Putamen (tissue), 1 donor: ENCODE measurements at places on chromosomes 3 and 15.

- DNase-seq = no peak
These were observed 403.3 kb upstream of the THBS1 start for GRCh38 chr15:39177561-39177960.

DNA sequence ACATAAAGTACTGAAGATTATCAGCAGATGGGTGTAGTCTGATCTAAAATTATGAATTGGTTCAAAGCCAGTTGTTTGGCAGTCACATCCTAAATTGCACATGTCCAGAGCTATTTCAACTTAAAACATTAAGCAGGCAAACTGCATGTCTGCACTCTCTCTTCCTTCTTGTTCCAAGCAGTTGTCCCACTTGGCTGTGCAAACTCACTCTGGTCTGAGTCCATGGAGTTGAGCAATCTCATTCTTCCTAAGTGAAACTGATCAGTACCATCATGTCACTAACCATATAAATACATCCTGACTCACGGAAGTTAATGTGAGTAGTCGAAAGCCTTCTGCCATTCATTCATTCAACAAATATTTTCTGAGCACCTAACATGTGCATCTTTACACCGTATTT is 353.0 kb downstream of the ROBO1 start:
- no peak for DNase-seq

- DNase-seq = no peak
These were observed 453.0 kb upstream of the GOLIM4 start for GRCh38 chr3:168548719-168549118.

- no peak for DNase-seq
These were observed 3.9 kb downstream of the PHLDB2 start for GRCh38 chr3:111862974-111863373.

GRCh38 chr15:100670505-100671021 is 68.2 kb downstream of the ASB7 start:
- DNase-seq = no peak

GRCh38 chr3:32592696-32593353 is 22.2 kb upstream of the DYNC1LI1 start:
- DNase-seq = no peak

- DNase-seq = no peak
These were observed 62.0 kb downstream of the TSC22D2 start for GRCh38 chr3:150469931-150470740.

- no peak for DNase-seq
These were observed 393.7 kb upstream of the ADAMTS9 start for GRCh38 chr3:65081536-65081935.

GRCh38 chr3:51930439-51930838 is 11.3 kb downstream of the RRP9 start:
- DNase-seq = no peak

DNA sequence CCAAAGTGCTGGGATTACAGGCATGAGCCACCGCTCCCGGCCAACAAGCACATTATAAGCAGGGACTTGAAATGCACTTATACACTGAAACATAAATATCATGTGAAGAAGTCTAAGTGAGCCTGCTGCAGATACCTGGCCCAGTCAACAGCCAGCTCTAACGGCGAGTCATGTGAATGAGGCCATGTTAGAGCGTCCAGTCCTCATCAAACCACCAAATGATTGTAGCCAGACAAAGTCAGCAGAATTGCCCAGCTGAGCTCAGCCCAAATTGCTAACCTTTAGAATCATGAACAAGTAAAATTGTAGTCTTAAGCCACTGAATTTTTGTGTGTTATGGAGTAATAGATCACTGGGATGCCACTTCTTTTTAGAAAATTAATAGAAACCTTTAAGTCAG is 37.8 kb upstream of the UACA start:
- DNase-seq = no peak

DNA sequence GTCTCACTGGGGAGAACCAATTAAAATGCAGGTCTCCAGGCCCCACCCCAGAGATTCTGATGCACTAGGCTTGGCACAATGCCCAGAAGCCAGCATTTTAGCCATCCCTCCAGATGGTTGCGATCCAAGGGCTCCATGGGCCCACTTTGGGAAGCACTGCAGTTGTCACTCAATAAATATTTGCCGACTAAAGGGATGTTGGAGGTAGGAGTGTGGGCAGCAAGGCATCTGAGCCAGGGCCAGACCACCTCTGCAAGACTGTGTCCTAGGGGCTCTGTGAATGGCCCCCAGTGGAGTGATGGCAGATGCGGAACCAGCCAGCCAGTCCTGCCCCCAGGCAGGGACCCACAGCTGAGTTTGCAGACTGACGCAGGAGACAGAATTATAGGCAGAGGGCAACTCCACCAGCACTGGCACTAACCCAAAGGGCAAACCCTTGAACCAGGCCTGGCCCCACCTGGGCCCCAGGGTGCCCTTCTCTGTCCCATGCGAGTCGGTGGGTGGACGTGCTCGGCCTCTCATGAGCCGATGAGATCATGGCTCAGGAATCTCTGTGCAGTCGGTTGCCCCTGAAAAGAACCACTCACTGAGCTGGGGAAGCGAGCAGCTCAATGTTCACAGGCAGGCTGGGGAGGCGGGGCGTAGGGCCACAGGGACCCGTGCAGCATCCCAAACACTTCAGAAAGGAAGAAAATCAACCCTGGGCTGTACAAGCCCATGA is 49.7 kb downstream of the SEMA5B start:
- DNase-seq = no peak

- no peak for DNase-seq
These were observed 18.0 kb upstream of the CHMP2B start for GRCh38 chr3:87209111-87209510.
